ENCODE measurements at places on chromosomes 5 and 9.

DNA sequence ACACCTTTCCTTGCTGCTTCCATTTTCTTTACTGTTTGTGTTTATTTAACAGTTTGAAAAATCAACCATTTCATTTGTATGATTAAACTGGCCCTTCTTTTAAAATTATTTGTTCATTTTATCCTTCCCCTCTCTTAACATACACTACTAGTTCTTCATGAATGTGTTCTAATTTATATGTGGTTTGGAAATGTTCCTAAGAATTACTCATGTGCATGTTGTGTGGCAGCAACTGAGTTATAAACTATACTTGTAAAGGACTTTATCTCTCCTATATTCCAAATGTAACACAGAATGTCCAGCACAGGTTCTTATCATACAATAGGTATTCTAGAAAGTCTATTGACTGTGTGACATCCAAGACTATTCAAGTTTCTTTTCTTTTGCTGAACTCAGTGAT, 358.2 kb upstream of the MEF2C start:
- DNase-seq: no peak

GRCh38 chr9:78143281-78144007, 92.4 kb upstream of the CEP78 start:
- no peak for DNase-seq

- DNase-seq: no peak
Observed at GRCh38 chr5:72013766-72014624, 93.3 kb upstream of the MAP1B start.

DNA sequence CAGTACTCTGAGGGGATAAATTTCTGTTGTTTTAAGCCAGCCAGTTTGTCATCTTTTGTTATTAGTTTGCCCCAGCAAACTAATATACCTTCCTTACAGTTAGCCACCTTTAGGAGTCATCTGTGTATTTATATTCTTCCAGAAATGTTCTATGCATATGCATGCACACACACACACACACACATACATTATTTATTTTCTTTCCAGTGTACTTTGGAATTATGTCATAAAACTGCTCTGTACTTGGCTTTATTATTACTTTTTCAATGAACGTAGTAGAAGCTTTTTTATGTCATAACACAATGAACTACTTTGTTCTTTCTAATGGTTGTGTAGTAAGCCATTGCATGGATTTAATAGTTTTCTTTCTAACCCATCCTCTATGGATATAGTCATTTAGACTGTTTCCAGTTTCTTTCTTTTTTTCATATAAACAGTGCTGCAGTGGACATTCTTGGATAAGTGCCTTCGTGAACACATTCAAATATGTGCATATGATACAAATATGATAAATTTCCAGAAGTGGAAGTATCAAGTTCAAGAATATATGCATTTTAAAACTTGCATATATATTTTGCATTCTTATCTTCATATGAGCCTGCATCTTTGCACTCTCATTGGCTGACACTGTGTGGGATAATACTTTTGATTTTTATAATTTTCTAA, 26.6 kb upstream of the DAB2 start:
- DNase-seq: no peak

DNA sequence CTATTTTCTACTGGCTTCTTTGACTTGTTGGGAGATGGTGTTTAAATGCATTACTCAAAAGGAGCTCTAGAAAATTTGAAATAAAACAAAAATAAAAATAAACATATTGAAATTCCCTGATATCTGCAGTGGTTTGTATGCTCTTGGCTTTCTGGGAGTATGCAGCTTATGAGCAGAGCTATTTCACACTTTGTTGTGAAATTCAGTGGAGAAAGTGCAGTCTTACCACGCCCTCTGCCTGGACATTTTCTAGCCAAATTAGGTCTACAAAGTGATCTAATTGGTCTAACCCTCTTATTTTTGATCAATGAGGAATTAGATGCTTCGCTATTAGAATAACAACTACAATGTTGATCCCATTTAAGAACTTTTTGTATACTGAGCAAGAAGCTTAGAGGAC, 66.8 kb downstream of the INSYN2B start:
- no peak for DNase-seq

- no peak for DNase-seq
Observed at GRCh38 chr5:77644371-77645157, 6.1 kb upstream of the OTP start.

GRCh38 chr9:71681708-71682272, 86.5 kb downstream of the CEMIP2 start:
- no peak for DNase-seq

GRCh38 chr5:172144291-172144815, 43.7 kb downstream of the STK10 start:
- DNase-seq: no peak

- DNase-seq: no peak
Observed at GRCh38 chr5:171586436-171586835, 167.0 kb downstream of the FGF18 start.

DNA sequence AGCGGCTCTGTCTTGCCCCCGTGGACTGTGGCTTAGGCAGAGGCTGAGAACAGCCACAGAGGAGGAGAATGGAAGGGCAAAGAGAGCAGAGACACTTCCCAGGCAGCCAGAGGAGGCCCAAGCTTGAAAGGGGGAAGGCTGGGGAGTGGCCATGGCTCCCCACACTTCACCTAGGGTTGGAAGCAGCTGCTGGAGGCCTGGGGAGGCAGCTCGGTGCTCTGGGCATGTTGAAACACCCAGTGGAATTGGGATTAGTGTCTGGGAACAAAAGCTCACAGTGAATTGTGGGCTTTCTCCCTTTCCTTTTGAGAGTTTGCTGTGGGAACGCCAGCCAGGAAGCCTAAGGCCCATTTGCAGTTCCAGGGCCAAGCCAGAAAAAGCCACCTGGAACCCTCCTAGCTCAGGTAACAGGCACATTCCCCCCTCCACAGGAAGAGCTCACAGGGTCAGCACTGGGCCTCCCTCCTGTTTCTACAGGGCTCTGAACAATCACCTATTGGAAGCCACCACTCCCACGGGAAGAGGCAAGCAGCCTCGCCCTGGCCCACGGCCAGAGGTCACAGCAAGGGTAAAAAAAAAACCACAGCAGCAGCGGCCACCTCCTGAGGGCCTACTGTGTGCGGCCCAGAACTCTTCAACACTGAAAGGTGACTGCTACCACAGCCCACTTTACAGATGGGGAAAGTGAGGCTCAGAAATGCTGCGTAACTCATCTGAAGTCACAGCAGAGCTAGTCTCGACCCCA, 20.2 kb downstream of the EEIG1 start:
- no peak for DNase-seq

DNA sequence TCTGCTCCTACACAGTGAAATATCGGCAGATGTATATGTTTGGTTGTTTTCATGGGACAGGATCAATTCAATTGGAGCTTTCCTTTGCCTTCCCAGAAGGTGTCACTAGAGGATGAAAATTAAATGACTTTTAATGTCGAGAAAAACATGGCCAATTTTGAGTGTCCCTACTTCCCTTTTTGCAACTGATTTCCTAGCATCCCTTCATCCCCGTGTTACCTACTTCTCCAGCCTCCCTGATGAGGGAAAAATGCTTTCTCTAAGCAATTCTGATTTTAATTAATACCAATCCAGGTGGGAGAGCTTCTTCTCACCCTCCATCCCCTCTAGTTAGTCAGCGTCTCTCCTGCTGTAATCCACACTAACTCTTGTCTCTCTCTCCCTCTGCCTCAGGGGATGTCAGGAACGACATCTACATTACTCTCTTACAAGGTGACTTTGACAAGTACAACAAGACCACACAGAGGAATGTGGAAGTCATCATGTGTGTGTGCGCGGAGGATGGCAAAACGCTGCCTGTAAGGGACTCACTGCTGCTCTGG, 64.9 kb downstream of the DOCK2 start:
- DNase-seq: no peak

- DNase-seq: no peak
Observed at GRCh38 chr5:83947763-83948162, 227.1 kb upstream of the HAPLN1 start.

DNA sequence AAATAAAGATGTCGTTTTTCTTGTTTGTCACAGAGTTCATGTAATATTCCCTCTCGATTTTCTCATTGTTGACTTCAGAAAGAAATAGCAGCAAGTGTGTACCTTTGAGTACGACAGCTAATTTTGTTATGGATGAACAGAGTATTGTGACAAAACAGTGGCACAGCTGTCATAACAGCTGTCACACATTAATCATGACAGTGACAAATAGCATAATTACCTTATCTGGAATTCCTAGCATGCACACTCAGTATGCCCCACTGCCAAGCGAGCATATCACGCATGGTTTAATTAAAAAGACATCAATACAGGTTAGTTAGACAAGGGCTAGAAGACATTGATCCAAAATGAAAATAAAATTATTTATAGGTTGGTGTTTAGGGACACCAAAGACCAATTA, 375.1 kb downstream of the SPATA31D1 start:
- DNase-seq: no peak

DNA sequence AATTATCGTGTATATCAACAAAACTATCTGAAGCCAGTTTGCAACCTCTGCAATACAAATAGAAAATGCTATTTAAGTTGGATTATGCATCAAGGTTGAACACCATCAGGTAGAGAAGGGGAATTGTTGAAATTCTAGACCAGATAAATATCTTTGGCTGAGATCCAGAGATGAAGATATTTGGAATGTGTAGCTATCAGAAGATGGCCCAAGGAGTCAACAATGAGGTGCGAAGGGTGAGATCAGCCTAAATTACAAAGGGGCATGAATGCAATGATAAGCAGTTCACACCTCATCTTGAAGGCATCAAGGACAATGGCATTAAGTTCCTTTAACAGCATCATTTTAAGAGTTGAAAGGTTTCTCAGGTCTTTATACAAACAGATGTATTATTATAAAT, 572.1 kb upstream of the DMAC1 start:
- no peak for DNase-seq

- no peak for DNase-seq
Observed at GRCh38 chr5:24712047-24712446, 67.3 kb upstream of the CDH10 start.

GRCh38 chr5:62082370-62082801, 223.6 kb upstream of the KIF2A start:
- DNase-seq: no peak

- DNase-seq: no peak
Observed at GRCh38 chr5:172043865-172044264, 37.4 kb upstream of the FBXW11 start.

- DNase-seq: no peak
Observed at GRCh38 chr9:128554155-128554862, 1.9 kb downstream of the SPTAN1 start.
